ENCODE measurements at places on chromosomes 13 and 19. TPM values are rescaled to one million over a fixed set of nuclear protein-coding genes. Genes with fewer than 3 reads are reported as not detected.

ZFP82 gene
- 8.5 TPM for total RNA-seq

KIR2DL1 gene
- total RNA-seq, result not detected

RNF17 gene
- total RNA-seq, result not detected

CDX2 gene
- not detected for total RNA-seq

CASP14 gene
- total RNA-seq, result not detected

C19orf33 gene
- total RNA-seq, result not detected

PROZ gene
- not detected for total RNA-seq

RLN3 gene
- total RNA-seq, result not detected

CCDC159 gene
- 11.3 TPM for total RNA-seq

TUBA3C gene
- total RNA-seq, result not detected
